Activated CD8-positive, alpha-beta memory T cell treated with anti-CD3 and anti-CD28 coated beads for 1 hour (primary cell): ENCODE measurements at places on chromosomes 2 and 18.

DNA sequence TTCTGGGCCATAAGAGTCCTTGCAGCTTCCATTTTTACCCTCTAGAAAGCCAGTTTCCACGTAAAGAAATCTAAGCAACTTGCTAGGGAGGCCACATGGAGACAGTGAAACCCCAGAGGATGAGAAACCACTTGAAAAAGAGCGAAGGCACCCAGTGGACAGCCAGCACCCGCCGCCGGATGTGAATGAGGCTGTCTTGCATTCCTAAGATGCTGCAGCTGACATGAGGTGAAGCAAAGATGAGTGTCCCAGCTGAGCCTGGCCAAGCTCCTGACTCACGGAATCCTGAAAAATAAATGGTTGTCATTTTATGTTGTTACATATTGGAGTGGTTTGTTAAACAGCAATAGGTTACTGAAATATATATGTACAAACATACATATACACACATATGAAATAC lies 65.9 kb upstream of the STPG4 start:
- DNase-seq = no peak

DNA sequence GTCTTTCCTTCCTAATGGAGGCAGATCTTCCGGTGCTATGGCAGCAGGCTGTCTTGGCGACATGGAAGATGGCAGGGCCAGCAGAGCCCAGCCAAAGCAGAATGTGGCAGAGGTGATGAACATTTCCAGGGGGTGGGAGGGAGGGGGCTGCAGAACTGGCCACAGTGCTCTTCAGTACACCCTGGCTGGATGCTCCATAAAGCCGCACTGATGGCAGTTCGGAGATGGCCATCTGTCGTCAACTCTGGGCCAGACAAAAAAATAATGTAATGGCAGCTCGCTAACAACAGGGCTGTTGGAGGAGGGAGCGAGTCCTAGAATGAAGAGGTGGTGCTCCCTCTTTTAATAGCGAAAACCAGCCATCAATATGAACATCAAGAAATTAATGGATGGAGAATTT lies 271.0 kb downstream of the ZNF521 start:
- no peak for DNase-seq

- DNase-seq = no peak
Observed at GRCh38 chr2:57990118-57990725, 56.4 kb upstream of the VRK2 start.

DNA sequence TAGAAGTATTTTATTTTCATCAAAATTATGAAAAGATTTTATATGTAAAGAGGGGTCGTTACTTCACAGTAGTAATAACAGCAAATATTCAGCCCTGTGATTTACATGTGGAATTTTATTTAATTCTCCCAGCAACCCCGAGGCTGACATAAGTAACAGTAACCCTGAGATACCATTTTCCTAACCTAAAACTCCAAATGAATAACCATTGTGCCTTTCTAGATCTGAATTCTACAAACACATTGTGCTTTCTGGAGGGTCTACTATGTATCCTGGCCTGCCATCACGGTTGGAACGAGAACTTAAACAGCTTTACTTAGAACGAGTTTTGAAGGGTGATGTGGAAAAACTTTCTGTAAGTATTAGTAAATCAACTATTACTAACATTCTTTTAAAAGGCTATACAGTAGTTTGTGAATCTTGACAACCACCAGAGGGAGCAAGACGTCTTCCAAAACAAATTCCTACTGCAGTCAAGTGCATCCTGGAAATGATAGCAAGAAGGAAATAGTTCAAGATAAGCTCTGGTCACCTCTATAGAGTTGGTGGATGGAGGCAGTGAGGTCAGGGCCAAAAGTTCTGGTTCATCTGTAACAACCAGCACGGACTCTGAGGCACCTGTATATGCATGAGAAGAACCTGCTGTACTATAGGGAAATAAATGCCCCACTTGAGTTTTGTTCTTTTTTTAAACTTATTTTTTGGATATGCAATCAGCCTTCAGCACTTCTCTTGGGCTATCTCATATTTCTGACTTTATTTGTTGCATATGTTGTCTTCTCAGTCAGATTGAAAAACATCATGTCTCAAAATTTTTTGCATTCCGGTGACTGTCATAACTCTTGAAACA lies 37.4 kb downstream of the ACTR2 start:
- no peak for DNase-seq

GRCh38 chr18:10564975-10565773 lies 39.3 kb downstream of the NAPG start:
- DNase-seq = no peak

- DNase-seq = no peak
Observed at GRCh38 chr2:151472966-151473365, 63.3 kb downstream of the RIF1 start.

- DNase-seq = no peak
Observed at GRCh38 chr18:22009242-22009641, 160.1 kb upstream of the GATA6 start.

GRCh38 chr2:186959486-186959885 lies 110.5 kb upstream of the ZSWIM2 start:
- no peak for DNase-seq

- DNase-seq = no peak
Observed at GRCh38 chr2:41495050-41495449, 552.8 kb upstream of the PKDCC start.

DNA sequence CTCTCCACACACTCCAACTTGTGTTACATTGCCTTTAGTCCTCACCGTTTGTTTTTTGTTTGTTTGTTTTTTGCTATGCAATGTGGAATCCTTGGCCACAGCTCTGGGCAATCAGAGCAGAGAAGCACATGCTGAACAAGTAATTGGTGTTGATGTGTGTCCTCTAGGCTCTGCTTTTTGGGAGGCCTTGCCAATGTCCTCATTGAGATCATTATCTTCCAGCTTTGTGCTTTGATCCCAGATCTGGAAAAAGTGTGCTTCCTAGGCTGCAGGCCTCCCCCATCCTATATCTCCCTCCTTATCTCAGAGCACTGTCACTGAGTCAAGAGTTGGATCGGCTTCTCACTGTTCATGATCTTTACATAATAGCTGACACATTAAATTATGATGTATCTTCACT lies 25.9 kb downstream of the OSR1 start:
- no peak for DNase-seq
